ENCODE measurements at places on chromosomes 6 and 20.
A peak's percentile ranks its signal among the peaks of the same experiment; 100 is the strongest.

DNA sequence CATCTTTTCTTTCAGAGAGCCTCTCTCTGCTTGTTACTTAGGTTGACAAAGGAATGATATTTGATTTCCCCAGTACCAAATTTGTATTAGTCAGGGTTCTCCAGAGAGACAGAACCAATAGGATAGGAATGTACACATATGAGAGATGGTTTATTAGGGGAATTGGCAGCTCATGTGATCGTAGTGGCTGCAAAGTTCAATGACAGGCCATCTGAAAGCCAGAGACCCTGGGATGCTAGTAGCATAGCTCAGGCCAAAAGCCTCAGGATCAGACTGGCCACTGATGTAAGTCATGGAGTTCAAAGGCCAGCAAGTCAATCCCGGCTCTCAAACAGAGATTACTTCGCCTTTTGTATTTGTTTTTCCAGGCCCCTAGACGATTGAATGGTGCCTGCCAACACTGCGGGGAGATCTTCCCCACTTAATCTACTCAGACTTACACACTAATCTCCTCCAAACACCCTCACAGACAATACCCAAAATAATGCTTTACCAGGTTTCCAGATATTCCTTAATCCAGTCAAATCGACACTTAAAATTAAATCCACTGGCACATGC is 215.5 kb downstream of the ALDH8A1 start:
- peak; percentile 22 for DNase-seq

DNA sequence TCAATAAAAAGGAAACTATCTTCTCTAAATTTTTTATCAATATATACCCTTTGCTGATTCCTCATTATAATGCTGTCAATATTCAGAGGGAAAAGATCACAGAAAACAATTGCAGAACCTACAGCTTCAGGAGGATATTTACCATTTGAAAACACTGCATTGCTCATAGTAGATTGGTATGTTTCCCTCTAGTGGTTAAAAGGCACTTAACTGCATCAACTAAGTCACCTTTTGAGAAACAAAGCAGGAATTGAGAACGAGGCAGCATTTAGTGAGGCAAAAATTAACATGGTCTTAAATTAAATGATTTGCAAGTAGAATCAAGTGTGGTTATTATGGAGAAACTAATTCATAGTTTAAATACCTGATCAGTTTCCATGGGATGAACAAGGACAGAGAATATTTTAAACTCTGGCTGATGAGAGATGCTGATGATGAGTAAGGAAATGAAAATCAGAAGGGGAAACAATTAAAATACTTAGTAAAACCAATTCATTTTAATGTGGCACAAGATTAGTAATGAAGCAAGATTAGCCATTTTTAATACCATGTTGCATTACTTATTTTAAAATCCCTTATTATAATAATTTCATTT is 642.1 kb downstream of the EPHA7 start:
- DNase-seq = peak; percentile 9

- no peak for DNase-seq
Measured at GRCh38 chr6:167839343-167839742, 12.6 kb downstream of the AFDN start.

GRCh38 chr20:62285722-62286121 is 17.1 kb upstream of the ADRM1 start:
- DNase-seq = no peak

DNA sequence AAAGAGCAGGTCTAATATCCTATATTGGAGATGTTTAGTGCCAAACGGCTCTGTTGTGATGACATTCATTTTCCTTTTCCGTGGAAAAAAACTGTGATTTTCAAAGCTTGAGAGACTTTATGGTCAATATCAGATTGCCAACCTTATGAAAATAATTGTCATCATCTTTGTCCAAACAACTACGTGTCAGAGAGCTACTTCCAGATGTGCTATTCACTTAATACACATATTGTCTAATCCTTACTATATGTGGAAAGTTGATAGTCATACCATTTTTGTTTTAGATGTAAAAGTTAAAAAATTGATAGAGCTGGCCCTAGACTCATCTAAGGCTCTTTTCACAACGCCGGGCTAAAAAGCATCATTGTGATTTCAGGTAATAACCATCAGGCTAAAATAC is 550.0 kb downstream of the PHF3 start:
- no peak for DNase-seq

- DNase-seq = peak; percentile 86
Measured at GRCh38 chr6:120608826-120609225, 725.5 kb downstream of the TBC1D32 start.

- no peak for DNase-seq
Measured at GRCh38 chr6:126662966-126663365, 323.1 kb downstream of the CENPW start.

DNA sequence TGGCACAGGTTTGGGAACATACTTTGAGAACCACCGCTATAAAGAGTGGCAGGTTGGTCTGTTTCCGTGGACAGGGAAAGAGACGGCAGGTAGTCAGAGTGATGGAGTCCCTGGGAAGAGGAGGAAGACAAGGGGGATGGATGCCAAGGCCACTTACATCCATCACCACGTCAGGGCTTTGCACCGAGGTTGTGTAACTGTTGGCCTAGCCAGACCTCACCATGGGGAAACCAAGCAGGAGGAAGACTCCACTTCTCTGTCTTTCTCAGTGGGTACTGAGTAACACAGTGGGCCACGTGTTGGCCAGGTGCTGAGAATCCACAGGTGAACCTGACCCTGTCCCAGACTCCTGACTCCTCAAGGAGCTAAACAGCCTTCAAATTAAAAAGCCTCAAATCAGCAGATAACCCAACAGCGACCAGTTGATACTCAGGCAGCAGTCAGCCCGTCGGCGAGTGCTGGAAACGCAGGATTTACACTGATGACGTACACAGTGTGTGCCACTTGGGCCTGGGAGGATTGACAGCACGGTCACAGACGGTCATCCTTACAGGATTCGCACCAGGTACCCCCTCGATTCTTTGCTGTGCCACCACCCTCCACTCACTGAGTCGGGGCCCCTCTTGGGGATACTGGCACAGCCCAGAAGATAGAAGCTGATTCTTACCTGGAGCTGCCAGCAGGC is 134.6 kb upstream of the SNX9 start:
- no peak for DNase-seq

- no peak for DNase-seq
Measured at GRCh38 chr6:156564807-156565149, 212.4 kb upstream of the ARID1B start.

- peak; percentile 8 for DNase-seq
Measured at GRCh38 chr20:46213946-46214823, 94.1 kb downstream of the CDH22 start.
